Breast epithelium (tissue), 4 donors: ENCODE measurements at places on chromosomes 11 and 22. TPM values are rescaled to one million over a fixed set of nuclear protein-coding genes. Genes with fewer than 3 reads are reported as not detected.
A peak's percentile ranks its signal among the peaks of the same experiment; 100 is the strongest.

- no peak for DNase-seq
Measured at GRCh38 chr11:45366619-45367190, 80.6 kb upstream of the SYT13 start.

GRCh38 chr11:37571246-37571645 lies 973.2 kb upstream of the RAG2 start:
- DNase-seq = no peak

- no peak for DNase-seq
Measured at GRCh38 chr11:83056611-83057010, 15.1 kb downstream of the RAB30 start.

- DNase-seq = no peak
Measured at GRCh38 chr11:12546660-12547059, 127.6 kb upstream of the TEAD1 start.

GRCh38 chr11:121482231-121483129 lies 29.7 kb upstream of the SORL1-AS1 start:
- peak; percentile 16 for DNase-seq

- DNase-seq = peak; percentile 83
Measured at GRCh38 chr11:95279921-95280868, 49.2 kb upstream of the SESN3 start.

- DNase-seq = no peak
Measured at GRCh38 chr11:76863196-76863777, 2.6 kb downstream of the ACER3 start.

GRCh38 chr11:66471142-66471541 lies 4.4 kb downstream of the PELI3 start:
- DNase-seq = no peak

DNA sequence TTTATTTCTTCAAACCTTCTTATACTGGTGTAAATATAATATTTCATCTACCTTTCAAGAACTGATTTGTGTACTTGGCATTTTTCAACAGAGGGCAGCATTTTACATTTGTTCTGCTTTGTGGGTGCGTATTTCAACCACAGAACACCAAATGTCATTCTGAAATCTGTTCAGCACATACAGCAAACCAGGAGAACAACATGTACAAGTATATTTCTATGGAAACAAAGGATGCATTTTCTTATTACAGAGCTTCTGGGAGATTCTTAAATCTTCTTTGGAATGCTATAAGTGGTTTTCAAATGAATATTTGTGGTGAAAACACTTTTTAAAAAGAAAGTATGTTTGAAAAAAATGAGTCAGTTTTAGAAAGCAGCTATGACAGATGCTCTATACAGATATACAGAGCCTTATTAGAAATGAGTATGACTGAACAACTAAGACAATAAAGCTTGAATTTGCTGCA lies 946.0 kb downstream of the FAM181B start:
- DNase-seq = no peak

The KCNJ5 gene
- 0.98 TPM for total RNA-seq

GRCh38 chr11:117054382-117054781 lies 43.8 kb downstream of the SIK3 start:
- no peak for DNase-seq

DNA sequence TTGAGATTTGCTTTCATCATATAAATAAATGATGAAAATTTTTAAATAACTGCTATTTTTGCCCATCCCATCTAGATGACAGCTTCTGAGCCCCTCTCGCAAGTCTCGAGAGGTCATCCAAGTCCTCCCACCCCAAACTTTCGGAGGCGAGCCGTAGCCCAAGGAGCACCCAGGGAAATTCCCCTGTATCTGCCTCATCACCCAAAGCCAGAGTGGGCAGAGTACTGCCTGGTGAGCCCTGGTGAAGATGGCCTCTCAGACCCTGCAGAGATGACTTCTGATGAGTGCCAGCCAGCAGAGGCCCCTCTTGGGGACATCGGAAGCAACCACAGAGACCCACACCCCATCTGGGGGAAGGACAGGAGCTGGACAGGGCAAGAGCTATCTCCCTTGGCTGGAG lies 83.9 kb upstream of the PARVA start:
- no peak for DNase-seq

GRCh38 chr11:31767685-31768084 lies 43.4 kb downstream of the PAX6 start:
- no peak for DNase-seq

- no peak for DNase-seq
Measured at GRCh38 chr11:27018902-27019529, 21.6 kb upstream of the BBOX1 start.

DNA sequence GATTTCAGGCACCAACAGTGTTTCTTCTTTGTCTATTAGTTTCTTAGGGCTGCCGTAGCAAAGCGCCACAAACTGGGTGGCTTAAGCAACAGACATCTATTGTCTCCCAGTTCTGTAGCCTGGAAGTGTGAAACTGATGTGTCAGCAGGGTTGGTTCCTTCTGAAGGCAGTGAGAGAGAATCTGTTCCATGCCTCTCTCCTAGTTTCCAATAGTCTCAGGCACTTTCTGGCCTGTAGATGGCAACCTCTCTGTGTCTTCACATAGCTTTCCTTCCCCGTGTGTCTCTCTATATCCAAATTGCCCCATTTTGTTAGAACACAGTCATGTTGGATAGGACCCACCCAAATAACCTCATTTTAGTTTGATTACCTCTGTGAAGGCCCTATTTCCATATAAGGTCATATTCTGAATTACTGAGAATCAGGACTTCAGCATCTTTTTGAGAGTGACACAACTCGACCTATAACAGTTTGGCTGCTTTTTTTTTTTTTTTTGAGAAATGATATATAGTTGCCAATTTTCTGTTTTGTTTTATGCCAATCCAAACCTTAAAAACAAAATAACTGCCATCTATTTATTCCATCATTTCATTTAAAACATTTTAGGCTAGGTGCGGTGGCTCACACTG lies 108.2 kb downstream of the SLC36A4 start:
- DNase-seq = no peak

The SLCO2B1 gene
- 23.9 TPM for total RNA-seq

GRCh38 chr11:5564259-5565019 lies 16.1 kb upstream of the OR52H1 start:
- no peak for DNase-seq

The APIP gene
- total RNA-seq = 46.4 TPM

DNA sequence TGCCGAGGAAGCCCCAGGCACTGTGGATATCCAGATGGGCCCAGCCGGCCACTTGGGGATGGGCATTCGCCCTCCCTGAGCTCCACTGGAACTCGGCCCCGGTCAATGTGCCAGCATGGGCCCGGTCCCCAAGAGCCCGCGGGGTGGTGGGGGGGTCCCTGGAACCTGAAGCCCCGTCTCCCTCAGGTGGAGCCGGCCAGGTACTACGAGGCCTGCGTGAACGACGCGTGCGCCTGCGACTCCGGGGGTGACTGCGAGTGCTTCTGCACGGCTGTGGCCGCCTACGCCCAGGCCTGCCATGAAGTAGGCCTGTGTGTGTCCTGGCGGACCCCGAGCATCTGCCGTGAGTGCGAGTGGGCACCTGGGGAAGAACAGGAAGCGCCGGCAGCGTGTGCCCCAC lies 21.2 kb downstream of the MUC5AC start:
- no peak for DNase-seq

GRCh38 chr11:33540946-33541915 lies 159.4 kb downstream of the C11orf91 start:
- DNase-seq = no peak
